ENCODE measurements at places on chromosomes 6 and 20.

DNA sequence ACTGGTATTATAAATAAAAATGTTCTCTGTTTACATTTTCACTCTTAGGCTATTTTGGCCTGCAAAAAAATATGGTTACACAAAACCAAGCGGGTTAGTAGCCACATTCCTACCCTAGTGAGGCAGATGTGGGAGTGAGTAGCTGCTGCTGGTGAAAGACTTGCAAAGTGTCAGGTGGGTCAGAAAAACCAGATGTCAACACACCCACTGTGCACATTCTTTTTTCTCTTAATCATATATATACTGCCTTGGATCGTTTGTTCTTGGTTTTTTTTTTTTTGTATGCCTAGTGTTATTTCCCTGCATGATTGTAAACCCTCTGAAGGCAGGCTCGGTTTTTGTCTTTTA lies 68.0 kb upstream of the TFB1M start:
- no peak for DNase-seq

DNA sequence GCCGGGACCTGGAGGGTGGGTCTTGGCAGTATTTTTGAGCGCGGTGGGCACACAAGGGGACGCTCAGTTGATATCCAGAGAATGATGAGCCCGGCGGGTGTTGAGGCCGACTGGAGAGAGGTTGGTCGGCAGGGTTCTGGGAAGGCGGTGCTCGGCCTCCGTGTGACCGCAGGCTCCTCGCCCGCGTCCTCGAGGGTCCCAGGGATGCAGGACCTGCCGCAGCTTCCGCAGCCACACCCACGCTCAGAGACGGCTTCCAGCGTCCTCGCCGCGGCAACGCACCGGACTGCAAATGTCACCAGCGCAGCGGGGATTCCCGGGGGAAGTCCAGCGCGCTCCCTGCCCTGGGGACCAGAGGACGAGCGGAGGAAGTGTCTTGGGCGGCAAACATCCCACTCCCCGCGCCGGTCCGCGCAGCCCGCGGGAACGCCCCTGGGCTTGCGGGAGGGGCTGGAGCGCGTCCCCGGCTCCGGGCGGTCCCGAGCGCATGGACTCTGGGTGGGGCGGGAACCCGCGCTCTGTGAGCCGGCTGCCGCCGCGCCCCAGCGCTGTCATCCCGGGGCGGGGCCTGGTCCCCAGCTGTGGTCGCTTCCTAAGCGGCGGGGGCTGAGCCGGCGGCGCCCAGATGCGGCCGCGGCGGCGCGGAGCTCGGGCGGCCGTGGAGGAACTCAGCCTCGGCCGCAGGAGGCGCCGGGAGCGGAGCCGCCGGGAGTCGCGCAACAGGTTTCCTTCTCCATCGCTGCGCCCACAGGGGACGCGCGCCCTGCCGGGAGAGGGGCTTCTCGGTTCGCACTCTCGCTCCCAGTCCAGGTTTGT lies at the start of gene STX11:
TSS of gene STX11 (plus strand) at position 624 of the 816 bp plus-strand sequence. CDS start 36,111 bp downstream, outside the sequence.
- peak; percentile 89 for DNase-seq

DNA sequence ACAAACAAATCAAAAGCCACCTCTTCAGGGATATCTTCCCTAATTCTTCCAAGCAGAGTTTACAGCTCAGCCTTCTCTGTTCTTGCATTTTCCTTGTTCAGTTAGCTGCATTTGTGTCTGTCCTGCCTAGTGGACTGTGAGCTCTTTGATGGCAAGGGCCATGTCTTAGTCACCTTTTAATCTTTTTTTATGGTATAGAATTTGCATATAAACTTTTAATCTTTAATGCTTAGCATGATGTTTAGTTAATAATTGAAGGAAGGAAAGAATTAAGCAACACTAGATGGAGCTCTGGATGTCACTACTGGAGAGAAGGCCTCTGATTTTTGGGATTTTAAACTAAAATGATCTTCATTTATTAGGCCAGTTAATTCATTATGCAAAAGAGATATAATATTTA lies 12.1 kb downstream of the PPP2R5D start:
- DNase-seq = no peak

GRCh38 chr6:42411406-42411805 lies 40.3 kb downstream of the TRERF1 start:
- DNase-seq = no peak

DNA sequence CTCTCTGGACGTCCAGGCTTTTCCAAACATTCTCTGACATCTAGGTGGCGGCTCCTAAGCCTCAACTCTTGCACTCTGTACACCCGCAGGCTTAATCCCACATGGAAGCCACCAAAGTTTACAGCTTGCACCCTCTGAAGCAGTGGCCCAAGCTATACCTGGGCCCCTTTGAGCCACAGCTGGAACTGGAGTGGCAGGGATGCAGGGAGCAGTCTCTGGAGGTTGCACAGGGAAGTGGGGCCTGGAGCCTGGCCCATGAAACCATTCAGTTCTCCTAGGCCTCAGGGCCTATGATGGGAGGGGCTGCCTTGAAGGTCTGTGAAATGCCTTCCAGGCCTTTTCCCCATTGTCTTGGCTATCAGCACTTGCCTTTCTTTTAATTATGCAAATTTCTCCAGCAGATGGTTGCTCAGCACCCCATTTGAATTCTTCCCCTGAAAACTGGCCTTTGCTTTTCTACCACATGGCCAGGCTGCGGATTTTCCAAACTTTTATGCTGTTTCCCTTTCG lies 64.9 kb downstream of the IRF4 start:
- DNase-seq = no peak

DNA sequence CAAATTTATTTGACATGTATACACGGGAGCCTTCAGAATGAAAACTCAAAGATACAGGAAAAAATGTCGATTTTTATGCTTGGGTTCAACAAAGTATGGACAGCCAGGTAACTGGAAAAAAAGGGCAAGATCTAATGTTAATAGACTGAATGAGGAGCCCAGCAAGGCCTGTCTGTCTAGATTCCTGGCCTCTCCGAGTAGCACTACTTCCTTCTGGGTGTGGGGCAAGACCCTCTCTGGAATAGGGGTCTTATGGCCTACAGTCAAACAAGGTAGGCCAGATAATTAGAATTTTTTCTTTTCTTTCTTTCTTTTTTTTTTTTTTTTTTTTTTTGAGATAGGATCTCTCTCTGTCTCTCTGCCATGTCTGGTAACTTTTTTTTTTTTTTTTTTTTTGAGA lies 113.4 kb upstream of the SHLD1 start:
- DNase-seq = no peak

- DNase-seq = no peak
Observed at GRCh38 chr20:11401988-11402387, 515.7 kb upstream of the BTBD3 start.

DNA sequence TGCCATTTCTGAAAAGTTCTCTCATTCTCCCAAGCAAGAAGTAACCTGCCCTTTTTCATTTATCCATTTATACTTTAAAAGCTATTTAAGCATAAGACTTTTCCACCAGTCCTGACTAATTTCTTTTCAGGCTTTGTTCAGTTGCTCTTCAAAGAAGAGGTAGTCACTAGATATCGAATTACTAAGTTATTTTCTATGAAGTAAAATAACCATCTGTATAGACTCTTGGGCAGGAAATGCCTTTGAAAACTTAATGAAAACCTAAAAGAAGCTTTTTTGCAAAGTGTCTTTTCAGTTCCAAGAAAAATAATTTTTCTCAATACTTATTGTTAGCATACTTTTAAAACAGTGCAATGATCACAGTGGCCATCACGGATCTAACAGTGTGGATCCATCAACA lies 31.3 kb upstream of the LAMP5 start:
- DNase-seq = no peak

DNA sequence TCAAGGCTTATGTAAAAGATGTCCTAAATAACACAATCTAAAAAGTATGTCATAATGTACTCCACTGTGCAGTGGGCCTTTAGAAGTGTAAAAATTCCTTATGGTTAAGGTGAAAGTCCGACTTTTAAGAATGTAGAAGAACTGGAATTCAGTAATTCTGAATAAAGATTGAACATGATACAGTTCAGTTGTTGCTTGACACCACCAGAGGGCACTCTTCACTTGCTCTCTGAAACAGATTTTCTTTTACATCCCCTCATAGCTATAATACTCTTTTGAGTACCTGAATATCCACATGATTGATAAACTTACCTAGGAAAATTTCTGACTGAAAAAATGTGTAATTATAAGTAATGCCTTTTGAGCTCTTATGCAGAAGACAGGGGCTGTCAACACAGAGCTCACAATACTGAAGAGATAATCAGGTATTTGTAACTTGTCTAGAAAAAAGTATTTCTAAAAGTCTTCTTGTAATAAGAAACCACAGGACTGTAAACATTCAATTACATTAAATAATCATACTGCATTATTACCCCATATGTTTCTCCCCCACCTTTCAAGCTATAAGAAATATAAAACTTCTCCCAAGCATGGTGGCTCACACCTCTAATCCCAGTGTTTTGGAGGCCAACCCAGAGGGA lies 92.1 kb downstream of the POPDC3 start:
- no peak for DNase-seq

DNA sequence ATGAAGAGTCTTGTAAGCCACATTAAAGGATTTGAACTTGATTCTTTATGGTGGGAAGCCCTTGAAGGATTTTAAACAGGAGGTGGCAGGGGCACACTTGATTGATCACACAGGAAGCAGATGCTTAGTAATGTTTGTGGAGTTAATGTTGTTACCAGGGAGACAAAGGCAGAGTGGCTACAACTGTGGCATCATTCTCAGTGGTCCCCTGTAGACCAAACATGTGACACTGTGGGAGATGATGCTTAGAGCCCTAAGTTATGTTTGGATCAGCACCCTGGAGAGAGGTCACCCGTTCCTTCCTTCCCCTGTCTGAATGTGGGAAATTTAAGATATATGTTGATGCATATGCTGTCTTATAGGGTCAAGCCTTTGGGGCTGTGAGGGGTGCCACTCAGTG lies 53.2 kb downstream of the EIF2S2 start:
- no peak for DNase-seq

DNA sequence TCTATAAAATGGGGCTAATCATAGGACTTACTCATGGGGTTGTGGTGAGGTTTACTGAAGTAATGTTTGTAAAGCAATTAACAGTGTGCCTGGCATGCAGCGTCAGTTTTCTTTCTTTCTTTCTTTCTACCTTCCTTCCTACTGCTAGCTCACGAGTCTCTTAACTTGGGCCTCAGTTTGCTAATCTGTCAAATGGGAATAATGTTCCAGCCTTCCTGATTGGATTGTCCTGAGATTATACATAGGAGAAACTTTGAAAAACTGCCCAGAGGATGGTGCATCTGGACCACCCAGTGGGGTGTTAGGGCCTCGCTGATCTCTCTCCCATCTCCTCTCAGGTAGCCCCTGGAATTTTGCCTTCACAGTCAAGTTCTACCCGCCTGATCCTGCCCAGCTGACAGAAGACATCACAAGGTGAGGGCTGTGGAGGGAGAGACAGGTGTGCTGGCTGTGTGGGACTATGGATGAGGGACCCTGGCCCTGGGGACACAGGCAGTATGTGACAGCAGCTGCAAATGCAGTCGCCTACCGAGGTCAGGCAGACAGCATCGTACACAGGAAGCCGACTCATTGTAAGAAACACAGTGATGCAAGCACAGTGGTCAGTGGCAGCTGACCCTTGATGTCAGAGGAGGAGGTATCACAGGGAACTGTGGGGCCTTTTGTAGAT lies 27.5 kb downstream of the EPB41L1 start:
- DNase-seq = no peak

GRCh38 chr6:134654751-134655150 lies 295.1 kb downstream of the ALDH8A1 start:
- no peak for DNase-seq

GRCh38 chr20:63334356-63334755 lies 26.8 kb downstream of the CHRNA4 start:
- no peak for DNase-seq

DNA sequence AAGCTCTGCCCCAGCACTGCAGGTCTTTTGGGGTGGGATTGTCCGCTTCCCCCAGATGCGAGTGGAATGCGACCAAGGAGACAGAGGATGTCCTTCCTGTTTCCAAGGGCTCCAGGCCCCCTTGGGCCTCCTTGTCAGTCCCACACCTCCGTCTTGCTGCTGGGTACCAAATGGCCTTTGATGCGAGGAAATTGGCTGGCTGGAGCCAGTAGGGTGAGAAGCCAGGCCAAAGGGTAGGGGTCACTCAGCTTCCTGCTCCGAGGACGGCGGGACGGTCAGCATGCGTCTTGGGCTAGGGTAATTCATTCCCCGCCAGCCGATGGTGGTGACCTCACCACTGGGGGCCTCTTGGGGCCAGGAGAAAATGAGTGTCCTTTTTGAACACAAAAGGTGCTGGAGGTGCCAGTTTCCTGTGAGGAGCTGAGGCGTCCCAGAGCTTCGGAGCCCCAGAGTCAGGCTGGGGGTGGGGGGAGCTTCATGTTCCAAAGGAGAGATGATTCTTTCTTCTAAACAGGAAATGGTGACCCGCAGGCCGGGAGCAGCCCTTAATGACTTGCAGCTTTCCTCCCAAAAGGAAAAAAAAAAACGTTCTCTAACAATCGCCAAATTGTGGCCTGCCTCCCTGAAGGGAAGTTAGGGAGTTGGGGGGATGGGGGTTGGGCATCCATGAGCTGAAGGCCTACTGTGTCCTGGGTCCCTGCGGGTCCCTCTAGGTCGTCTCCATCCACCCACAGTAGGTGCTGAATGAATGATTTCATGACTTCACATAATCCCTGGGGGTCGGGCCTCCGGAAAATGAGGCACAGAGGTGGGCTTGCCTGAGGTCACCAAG lies 6.7 kb downstream of the SNAI1 start:
- peak; percentile 79 for DNase-seq

DNA sequence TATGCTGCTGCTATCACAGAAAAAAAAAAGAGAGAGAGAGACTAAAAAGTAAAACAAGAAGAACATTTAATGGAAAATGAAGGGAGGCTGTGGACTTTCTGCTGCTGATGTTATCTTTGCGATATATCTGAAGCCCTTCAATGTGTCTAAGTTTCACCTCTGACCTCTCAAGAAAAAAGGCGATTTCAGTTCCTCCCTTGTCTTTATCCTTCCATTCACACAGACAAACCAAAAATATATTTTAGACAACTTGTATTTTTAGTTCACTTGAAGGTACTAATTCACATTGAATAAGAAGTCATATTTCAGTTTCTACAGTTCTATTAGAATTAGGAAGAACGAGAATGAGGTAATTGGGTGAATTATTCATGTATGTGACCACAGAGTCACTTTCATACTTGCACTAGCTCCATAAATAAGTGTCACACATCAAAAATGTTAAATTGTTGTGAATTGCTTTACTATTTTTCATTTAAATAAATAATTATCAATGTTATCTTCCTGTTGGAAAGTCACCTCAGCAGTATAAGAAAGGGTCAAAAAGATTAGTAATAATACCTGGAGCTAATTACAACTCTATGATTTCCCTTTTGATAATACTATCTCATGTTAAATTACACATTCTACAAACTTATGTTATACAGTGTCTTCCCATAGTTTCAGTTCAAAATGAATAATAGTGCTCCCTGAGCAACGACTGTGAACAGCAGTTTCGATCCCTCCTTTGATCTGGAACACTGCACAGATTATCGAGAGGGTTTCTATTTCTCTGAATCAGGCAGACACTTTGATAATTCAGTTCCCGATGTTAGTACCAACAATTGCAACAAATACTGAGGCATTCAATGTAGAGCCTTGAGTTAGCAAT lies 85.2 kb upstream of the PLCB4 start:
- no peak for DNase-seq

DNA sequence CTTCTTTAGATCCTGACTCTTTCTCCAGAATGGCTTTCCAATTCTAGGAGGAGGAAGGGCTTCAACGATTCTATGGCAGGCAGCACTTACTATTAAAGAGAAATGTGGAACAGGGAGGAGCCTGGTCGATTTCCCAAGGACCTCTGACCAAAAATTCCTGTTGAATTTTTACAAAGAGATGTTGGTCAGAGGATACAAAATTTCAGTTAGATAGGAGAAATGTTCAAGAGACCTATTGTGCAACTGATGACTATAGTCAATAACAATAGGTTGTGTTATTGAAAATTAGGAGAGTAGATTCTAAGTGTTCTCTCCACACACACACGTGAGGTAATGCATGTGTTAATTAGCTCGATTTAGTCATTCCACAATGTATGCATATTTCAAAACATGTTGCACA lies 130.1 kb upstream of the TNFAIP3 start:
- no peak for DNase-seq

All from Right ventricle myocardium superior (tissue), 1 donor.